ENCODE measurements at places on chromosomes 6 and 20.

- no peak for DNase-seq
Measured at GRCh38 chr6:14770040-14770439, 475.8 kb upstream of the JARID2 start.

GRCh38 chr20:45938727-45939438, 4.4 kb downstream of the PCIF1 start:
- no peak for DNase-seq

DNA sequence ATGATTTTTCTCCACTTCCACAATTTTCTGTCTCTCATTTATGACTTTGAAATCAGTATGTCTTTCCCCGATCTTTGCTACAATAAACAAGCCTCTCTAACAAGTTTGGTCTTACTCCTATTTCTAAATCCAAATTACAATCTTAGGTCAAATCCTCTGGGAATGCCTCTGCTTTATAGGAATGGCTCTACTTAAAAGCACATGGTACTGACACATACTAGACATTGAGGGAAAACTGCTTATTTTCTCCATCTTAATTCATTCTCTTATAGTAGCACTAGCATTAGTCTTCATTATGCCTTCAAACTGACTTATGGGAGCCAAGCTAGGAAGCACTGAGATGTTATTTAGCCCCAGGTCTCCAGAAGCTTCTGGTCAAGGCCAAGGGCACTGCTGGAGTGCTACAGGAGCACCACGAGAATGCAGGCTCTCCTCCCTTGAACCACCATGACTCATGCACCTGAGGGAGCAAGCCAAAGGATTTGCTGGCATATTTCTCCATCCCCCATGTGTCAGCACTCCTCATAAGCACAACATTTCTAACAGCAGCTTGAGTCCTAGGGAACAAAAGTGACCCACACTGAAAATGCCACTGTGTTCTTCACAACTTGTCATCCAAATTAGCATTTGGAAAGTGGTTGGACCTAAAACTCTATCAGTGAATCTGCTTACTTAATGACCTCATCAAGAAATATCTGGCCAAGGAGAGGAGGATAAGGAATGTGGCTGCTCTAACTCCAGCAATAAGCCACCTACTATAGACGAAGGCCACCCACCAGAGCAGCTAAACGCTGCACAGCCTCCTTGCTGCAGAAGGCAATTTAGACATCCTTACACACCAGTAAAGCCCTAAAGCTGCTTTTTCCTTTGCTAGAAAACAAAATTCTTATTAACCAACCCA, 156.8 kb upstream of the KCNQ5 start:
- no peak for DNase-seq

GRCh38 chr6:167678102-167679101, 148.3 kb upstream of the AFDN start:
- DNase-seq = peak; percentile 59

- DNase-seq = no peak
Measured at GRCh38 chr6:138869398-138869797, 73.5 kb downstream of the ECT2L start.

- DNase-seq = no peak
Measured at GRCh38 chr6:62652692-62653328, 366.8 kb upstream of the KHDRBS2 start.

DNA sequence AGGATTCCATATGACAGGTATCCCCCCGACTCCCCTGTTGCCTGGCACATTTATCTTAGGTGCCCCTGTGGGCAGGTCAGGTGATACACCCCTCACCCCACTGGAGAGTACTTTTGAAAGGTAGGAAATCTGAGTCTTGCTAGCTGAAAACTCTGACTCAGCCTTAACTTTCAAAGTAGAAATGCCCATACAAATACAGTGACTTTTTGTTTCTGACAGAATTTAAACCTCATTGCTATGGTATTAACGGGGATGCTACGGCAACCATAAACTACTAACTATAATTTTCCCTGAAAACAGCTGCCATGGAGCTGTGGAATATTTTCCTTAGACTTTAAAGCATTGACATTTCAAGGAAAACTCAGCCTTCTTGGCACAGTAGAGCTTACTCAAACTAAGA, 536.0 kb downstream of the RFPL4B start:
- DNase-seq = no peak

DNA sequence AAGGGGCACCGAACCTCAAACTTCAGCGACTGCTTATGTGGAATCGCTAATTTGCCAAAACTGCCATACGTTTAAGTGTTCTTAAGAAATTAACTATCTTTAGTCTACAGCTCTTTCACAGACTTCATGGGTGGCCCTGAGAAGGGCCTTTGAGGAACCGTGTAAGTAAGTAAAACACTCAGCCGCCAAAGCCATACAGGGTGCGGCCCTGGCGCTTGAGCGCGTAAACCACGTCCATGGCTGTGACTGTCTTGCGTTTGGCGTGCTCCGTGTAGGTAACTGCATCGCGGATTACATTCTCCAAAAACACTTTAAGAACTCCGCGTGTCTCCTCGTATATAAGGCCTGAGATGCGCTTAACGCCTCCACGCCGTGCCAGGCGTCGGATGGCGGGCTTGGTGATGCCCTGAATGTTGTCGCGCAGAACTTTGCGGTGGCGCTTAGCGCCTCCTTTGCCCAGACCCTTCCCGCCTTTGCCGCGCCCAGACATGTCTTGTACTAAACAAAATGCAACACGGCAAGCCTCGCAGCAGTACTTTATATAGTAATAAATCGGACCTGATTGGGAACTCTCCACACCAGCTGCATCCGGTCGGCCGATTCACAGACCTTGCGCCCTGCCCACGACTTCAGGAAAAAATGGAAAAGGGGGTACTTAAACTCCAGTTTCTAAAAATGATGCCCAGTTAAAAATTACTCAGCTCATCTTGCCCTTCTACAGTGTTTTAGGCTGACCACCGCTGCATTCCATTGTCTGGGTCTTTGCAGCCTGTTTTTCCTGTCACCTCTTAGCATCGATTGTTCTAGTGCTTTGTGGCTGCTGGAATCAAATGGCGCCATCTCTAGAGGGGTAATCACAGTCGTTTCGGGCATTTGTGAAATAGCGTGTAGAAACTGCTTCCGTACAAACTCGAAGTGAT, 38.9 kb downstream of the OR2B2 start:
- no peak for DNase-seq

DNA sequence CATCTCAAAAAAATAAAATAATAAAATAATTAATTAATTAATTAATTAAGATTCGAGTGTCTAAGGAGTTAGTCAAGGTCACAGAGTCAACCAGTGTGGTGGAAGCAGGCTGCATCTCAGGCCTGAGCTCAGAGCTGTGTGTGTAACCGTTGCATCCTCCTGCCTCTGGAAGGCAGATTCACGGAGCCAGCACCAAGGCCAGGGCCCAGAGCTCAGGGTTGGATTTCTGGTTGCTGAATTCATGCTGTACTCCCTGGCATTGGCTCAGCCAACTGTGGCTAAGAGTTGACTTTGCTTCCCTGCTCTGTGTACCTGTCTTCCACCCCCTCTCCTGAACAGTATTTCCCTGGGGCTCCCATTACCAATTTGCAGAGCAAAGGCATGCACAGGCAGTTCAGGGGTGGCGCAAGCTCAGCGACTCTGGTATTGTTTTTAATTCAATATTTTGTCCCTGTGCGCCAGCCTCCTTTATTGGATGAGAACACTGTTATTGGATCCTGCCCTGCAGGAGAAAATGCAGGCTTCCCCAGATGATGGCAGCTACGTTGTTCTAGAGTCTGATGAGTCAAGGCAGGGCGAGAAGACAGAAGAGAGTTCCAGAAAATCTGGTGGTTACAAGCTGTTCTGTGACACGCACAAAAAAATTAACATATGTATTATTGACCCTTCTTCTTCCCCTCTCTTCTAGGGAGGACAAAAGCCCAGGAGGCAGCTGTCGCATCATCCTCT, 12.3 kb upstream of the CTNNBL1 start:
- DNase-seq = no peak

DNA sequence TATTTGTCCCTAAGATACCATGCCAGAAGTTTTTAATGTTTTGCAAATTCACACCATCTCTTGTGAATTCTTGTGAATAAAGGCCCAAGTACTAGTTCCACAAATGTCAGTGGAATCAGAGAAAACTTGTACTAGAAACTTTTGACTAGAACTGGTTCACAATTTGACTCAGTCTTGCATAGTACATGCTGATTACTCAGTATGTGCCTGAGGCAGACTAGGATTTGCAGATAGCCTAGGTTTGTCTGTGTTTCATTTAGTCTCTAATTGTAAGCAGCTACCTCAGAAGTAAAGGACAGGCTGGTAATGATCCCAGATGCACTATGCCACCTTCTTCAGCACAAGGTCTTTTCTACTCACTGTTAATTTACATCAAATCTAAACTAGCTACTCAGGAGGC, 34.2 kb upstream of the GSTA4 start:
- DNase-seq = no peak

DNA sequence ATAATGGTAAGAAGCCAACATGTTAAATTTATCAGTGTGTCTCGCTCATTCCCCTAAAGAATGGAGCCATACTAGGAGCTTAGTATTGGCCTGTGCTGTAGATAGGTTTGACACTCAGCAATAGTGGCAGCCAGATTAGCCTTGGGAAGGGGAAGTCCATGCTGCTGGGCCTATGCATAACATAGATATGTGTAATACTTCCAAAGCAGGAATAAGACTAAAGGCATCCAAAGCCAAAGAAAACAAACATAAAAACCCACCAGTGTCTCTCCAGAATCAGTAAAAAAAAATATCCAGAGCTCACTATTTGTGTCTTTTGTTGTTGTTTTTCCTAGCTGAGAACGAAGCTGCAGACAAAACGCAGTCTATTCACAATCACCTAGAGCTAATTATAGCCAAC, 104.2 kb upstream of the STXBP5 start:
- DNase-seq = no peak

DNA sequence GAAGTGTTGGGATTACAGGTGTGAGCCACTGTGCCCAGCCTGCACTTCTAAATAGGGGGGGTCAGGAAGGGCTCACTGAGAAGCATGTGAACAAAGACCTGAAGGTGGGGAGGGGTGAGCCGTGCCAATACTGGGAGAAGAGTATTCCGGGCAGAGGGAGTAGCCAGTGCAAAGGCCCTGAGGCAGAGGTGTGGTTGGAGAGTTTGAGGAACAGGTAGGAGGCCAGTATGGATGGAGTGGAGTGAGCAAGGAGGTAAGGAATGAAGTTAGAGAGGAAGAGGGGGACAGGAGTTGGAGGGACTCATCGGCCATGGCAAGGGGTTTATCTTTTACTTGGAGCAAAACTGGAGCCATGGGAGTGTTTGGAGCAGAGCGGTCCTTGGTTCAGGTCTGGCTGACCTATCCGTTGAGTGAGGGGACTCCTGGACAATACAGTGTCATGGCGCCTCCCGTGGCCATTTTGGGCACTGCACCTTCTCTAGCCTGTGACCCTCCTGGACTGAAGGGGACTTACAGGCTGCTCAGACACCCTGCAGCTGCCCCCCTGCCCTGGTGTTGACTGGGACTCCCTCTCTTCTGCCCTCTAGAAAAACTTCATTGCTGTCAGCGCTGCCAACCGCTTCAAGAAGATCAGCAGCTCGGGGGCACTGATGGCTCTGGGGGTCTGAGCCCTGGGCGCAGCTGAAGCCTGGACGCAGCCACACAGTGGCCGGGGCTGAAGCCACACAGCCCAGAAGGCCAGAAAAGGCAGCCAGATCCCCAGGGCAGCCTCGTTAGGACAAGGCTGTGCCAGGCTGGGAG, 12.1 kb downstream of the FOXS1 start:
- DNase-seq = peak; percentile 51

DNA sequence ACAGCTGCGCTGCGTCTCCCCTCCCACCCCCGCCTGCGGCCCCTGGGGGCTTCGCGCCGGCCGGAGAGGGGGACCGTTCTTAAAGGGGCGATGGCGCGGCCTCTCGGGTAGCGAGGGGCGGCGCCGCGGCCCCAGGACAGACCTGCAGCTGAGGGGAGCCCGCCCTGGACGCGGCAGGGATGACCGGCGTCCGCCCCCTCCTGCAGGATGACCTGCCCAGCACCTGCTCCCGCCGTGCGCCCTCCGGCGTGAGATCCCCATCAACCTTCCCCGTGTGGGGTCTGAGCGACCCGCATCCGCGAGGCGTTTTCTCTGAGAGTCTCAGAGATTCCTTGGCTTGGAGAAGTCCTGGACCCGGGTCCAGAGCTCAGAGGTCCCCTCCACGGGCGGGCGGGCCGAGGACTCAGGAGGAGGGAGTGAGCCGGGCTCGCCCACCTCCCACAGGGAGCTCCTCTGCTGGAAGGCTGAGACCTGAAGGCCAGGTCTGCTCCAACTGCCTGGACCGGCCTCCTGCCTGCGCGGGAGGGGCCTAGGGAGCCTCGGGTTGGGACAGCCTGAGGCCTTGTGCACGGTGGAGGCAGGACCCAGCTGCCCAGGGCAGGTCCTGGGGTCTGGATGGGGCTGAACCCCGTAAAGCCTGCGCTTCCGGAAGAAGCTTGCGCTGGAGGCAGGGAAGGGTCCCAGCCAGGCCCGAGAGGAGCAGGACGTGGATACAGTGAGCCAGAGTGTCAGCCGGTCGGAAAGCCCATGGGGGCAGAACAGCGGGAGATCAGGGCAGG, 532 bp upstream of the NKAIN4 start:
- DNase-seq = no peak

GRCh38 chr6:116797585-116797984, 31.3 kb downstream of the GPRC6A start:
- no peak for DNase-seq

DNA sequence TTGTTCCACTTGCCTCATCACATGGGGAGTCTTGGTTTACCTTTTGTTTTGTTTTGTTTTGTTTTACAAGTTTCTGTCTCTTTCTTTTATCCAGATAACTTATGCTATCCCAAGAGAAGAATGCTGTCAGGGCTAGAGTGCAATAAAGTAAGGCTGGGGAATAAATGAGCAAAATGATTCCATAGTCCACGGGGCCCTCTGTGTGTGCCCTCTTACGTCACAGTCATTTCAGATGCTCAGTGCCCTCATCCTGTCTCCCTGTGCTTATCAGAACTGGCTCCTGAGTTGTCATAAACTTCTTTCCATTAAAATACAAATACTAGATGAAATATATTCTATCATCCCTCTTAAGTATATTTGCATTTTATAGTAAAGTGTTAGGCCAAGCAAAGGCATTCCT, 30.8 kb upstream of the ENPP1 start:
- no peak for DNase-seq

DNA sequence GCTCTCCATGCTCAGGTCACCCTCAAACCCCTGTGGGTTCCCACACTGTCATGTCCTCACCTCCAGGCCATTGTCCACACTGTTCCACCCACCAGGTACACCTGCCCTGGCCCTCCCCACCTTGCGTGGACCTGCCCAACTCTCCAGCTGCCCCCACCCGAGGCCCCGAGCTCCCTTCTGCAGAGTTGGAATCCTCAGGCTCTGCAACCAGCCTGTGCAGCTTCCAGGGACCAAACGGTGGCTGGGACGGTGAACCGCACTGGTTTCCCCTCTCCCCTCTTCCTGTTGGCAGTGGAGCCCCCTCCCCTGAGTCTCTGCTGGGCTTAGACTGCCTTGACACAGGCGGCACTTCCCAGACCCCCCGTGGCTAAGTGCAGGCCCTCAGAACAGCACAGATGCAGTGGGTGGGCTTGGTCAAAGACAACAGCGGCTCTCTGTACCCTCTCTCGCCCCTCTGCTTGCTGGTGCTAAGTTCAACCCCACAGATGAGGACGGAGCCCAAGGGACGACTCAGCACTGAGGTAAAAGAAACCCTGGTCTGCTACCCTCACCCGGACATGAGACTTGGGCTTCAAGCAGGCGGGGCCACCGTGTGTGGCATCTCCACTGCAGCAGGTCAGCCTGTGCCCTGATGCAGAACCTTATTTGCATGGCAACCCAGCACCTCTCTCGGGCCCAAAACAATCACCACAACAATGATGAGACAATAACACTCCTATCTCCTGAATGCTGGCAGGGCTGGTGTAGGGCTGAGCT, 11.0 kb downstream of the ZBP1 start:
- no peak for DNase-seq

Data from head of caudate nucleus (tissue), 42 donors.